ENCODE measurements at places on chromosomes 7 and 10.

DNA sequence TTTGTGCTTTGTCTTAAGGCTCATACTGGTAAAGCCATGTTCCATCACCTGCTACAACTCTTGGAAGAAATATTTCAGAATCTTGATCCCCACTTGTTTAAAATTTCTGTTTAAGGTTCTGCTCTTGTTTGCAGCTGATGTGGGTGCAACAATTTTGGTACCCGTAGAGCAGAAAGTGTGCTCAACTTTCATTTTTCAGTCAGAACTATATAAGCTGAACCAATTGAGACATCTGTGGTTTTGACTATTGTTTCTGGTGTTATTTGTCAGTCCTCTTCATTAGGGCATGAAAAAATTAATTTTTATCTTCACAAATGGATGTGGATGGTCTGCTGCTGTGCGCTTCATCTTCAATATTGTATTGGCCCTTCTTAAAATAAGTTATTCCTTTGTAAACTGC is 10.9 kb downstream of the MGAM start:
- DNase-seq, result no peak

- no peak for DNase-seq
Measured at GRCh38 chr10:107091126-107091525, 73.4 kb downstream of the SORCS1 start.

DNA sequence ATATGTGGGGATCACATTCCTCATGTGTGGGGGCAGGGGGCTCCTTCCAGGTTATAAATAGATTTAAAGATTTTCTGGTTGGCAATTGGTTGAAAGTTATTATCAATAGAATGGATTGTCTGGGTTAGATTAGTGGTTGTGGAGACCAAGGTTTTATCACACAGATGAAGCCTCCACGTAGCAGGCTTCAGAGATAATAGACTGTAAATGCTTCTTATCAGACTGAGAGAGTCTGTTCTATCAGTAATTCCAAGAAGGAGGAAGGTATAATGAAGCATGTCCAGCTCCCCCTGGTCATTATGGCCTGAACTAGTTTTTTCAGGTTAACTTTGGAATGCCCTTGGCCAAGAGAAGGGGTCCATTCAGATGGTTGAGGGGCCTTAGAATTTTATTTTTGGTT is 117.7 kb upstream of the FGFR2 start:
- no peak for DNase-seq

DNA sequence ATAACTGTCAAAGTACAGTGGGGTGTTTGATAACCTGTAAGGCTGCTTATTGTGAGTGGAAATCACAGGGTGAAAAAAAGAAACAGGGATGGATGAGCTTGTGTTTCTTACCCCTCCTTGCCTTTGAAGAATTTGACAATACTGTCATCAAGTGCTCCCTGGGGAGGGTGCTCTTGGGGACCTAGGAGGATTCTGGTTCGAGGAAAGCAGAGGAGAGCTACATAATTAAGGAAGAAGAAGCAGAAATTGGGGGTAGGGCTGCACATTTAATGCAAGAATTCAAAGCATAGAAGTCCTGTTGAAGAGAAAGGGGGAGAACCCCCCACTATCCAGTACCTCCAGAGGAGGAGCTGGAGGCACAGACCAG is 208.1 kb upstream of the PHYHIPL start:
- no peak for DNase-seq

- no peak for DNase-seq
Measured at GRCh38 chr10:18204039-18204835, 64.0 kb downstream of the CACNB2 start.

- DNase-seq, result no peak
Measured at GRCh38 chr7:39144420-39144819, 166.7 kb downstream of the POU6F2 start.
